Articular chondrocyte of knee joint (primary cell): ENCODE measurements at places on chromosomes 7 and 10. TPM values are rescaled to one million over a fixed set of nuclear protein-coding genes. Genes with fewer than 3 reads are reported as not detected.

CRPPA gene
- 2.7 and 5.0 TPM in 2 replicates for total RNA-seq

SPDYE6 gene
- not detected in 2 replicates for total RNA-seq

ANK3 gene
- total RNA-seq, result 9.5 and 11.1 TPM in 2 replicates

PSMA2 gene
- 113 and 121 TPM in 2 replicates for total RNA-seq

CFTR gene
- total RNA-seq, result not detected in 2 replicates

HEPACAM2 gene
- total RNA-seq, result under 0.01 TPM in 1 of 2 replicates, not detected in the other

SH2D4B gene
- not detected in 2 replicates for total RNA-seq

FZD1 gene
- 12.1 and 12.9 TPM in 2 replicates for total RNA-seq

LRRC18 gene
- total RNA-seq, result not detected in 2 replicates

FOXP2 gene
- 10.1 and 17.0 TPM in 2 replicates for total RNA-seq

HHEX gene
- total RNA-seq, result 0.86 and 1.2 TPM in 2 replicates

SPACDR gene
- total RNA-seq, result 0.26 TPM in 1 of 2 replicates, not detected in the other

PKD1L1 gene
- 0.11 and 0.13 TPM in 2 replicates for total RNA-seq

LMOD2 gene
- total RNA-seq, result not detected in 2 replicates

CDHR1 gene
- 0.11 and 0.26 TPM in 2 replicates for total RNA-seq

COL28A1 gene
- total RNA-seq, result 0.52 and 0.54 TPM in 2 replicates

GNGT1 gene
- not detected in 2 replicates for total RNA-seq

PAX4 gene
- total RNA-seq, result not detected in 2 replicates

ZNF479 gene
- not detected in 2 replicates for total RNA-seq

ATXN7L1 gene
- total RNA-seq, result 15.5 and 18.9 TPM in 2 replicates

TAS2R39 gene
- not detected in 2 replicates for total RNA-seq

EGFR gene
- 84.3 and 84.5 TPM in 2 replicates for total RNA-seq

SLF2 gene
- total RNA-seq, result 35.0 and 45.2 TPM in 2 replicates
